ENCODE measurements at places on chromosomes 12 and 14. TPM values are rescaled to one million over a fixed set of nuclear protein-coding genes. Genes with fewer than 3 reads are reported as not detected.

DNA sequence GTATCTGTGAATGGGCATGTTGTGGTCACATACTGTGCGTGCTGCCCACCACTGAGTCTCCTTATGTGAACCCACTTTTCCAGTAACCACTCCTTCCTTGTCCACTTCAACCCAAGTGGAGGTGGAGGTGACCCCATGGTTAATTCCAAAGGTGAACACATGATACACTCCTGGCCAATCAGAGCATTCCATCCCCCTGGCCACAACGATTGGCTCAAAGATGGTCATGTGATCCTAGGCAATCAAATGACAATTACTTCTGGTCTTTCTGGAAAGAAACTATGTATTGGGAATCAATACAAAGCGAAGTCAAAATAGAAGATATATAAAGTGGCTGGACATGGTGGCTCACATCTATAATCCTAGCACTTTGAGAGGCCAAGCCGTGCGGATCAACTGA is 20.2 kb upstream of the CCDC60 start:
- no peak for DNase-seq

- no peak for DNase-seq
Observed at GRCh38 chr12:50549885-50550284, 45.1 kb downstream of the DIP2B start.

GRCh38 chr12:84421103-84421502 is 491.5 kb downstream of the SLC6A15 start:
- no peak for DNase-seq

- DNase-seq: no peak
Observed at GRCh38 chr12:34399631-34400410, 377.5 kb downstream of the ALG10 start.

Gene GCH1
- polyA plus RNA-seq: 63.0 TPM

Data from CD4-positive, CD25-positive, alpha-beta regulatory T cell (primary cell).